Progenitor cell of endocrine pancreas (in vitro differentiated cells): ENCODE measurements at places on chromosomes 1 and 21. TPM values are rescaled to one million over a fixed set of nuclear protein-coding genes. Genes with fewer than 3 reads are reported as not detected.
A peak's percentile ranks its signal among the peaks of the same experiment; 100 is the strongest.

Gene HEYL
- 4.3 and 5.2 TPM in 2 replicates for total RNA-seq

DNA sequence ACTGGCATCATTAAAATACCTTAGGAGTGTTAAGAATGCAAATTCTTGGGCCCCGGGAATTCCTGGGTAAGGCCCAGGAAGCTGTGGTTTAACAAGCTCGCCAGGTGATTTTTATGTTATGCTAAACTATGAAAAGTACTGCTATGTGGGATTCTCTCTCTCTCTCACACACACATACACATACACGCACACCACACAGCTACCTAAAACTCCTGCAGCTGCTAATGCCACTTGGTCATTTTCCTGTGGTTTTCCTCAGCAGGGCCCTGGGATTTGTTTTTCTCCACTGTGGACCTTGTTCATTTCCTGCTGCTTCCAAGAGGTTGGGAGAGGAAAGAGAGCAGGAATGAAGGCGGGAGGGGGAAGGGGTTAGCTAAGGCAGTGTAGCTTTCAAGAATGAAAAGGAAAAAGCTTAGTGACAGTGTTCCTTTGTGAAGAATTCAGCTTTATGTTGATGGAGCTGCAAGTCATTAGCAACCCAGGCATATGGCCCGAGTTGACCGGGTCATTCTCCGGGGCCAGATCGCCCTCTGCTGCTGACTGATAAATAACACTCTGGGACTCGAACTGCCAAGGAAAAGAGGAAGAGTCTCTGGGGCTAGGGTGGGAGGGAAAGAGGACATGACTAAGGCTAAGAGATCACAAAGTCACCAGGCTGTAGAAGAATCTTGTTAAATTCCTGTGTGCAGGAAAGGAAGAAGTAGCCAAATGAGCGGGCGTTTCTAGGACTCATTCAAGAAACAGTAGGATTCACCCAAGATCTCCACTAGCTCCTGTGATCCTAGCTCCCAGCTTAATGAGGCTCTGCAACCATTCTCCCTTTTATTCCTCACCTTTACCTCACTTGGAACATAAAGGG, 30.5 kb upstream of the LRIG2 start:
- no peaks in the 10 kb centered on the region for H3K36me3 ChIP-seq
- no peaks in the 10 kb centered on the region for H3K27me3 ChIP-seq
- peaks cover 27% of the 10 kb centered on the region for H3K4me1 ChIP-seq
- no peak overlapping the region for H3K4me3 ChIP-seq
- H3K27ac ChIP-seq: peak overlapping the region; percentile 87

Gene ATP6V1G3
- total RNA-seq: not detected in 2 replicates

DNA sequence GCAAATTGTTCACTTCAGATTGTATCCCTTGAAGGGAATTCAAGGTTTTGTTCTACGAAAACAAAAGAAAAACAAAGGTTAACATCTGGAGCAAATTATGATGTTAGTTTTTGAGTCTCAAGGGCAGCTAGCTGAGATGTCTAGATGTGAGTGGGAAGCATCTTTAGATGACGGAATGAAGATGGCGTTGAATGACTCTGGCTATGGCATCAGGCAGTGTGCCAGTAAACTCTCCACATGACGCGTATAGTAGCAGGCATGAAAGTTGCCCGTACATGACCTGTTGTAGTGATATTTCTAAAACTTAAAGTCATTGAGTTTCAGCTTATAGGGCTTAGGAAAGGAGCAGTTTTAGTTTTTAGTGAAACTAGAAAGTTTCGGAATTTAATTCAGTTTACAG, 12.3 kb upstream of the SDC3 start:
- no peak for DNase-seq
- H3K36me3 ChIP-seq: no peaks in the 10 kb centered on the region
- peaks cover 3% of the 10 kb centered on the region for H3K4me1 ChIP-seq
- H3K4me3 ChIP-seq: no peak overlapping the region

Gene BGLAP
- 4.8 and 5.8 TPM in 2 replicates for total RNA-seq

GRCh38 chr1:111513410-111514020, 10.1 kb upstream of the ADORA3 start:
- no peak overlapping the region for H3K4me3 ChIP-seq
- H3K27me3 ChIP-seq: no peaks in the 10 kb centered on the region

Gene CR1
- 0.11 and 0.41 TPM in 2 replicates for total RNA-seq

- no peak for DNase-seq
- peaks cover 29% of the 10 kb centered on the region for H3K27me3 ChIP-seq
- no peaks in the 10 kb centered on the region for H3K4me1 ChIP-seq
- no peak overlapping the region for H3K4me3 ChIP-seq
- no peaks in the 10 kb centered on the region for H3K36me3 ChIP-seq
- no peak overlapping the region for H3K27ac ChIP-seq
Observed at GRCh38 chr1:6747674-6748073, 37.6 kb upstream of the CAMTA1 start.

- DNase-seq: no peak
- no peak overlapping the region for H3K27ac ChIP-seq
- H3K36me3 ChIP-seq: peaks cover 3% of the 10 kb centered on the region
- no peaks in the 10 kb centered on the region for H3K27me3 ChIP-seq
- no peaks in the 10 kb centered on the region for H3K4me1 ChIP-seq
- no peak overlapping the region for H3K4me3 ChIP-seq
Observed at GRCh38 chr1:55803429-55803828, 588.3 kb upstream of the USP24 start.

DNA sequence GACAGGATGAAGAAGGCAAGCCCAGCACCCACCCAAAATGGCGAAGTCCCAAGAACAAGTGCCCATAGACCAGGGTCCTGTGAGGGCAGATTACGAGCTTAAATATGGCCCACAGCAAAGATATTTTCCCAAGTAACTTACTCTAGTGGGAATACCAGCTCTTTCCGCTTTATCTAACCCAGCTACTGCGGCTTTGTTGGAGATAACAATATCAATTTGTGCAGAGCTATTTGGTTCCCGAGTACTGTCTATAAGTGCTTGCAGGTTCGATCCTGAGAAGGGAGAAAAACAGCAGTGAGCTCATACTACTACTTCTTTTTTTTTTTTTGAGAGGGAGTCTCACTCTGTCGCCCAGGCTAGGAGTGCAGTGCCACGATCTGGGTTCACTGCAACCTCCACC, 14.3 kb upstream of the DNAJC28 start:
- no peak overlapping the region for H3K27ac ChIP-seq
- no peak overlapping the region for H3K4me3 ChIP-seq
- peaks cover 35% of the 10 kb centered on the region for H3K36me3 ChIP-seq
- H3K4me1 ChIP-seq: no peaks in the 10 kb centered on the region
- no peaks in the 10 kb centered on the region for H3K27me3 ChIP-seq

- no peaks in the 10 kb centered on the region for H3K36me3 ChIP-seq
- DNase-seq: no peak
- H3K4me1 ChIP-seq: peaks cover 13% of the 10 kb centered on the region
- H3K4me3 ChIP-seq: no peak overlapping the region
Observed at GRCh38 chr1:15178571-15179484, 25.3 kb downstream of the TMEM51 start.

Gene ADAM30
- total RNA-seq: not detected in 2 replicates

DNA sequence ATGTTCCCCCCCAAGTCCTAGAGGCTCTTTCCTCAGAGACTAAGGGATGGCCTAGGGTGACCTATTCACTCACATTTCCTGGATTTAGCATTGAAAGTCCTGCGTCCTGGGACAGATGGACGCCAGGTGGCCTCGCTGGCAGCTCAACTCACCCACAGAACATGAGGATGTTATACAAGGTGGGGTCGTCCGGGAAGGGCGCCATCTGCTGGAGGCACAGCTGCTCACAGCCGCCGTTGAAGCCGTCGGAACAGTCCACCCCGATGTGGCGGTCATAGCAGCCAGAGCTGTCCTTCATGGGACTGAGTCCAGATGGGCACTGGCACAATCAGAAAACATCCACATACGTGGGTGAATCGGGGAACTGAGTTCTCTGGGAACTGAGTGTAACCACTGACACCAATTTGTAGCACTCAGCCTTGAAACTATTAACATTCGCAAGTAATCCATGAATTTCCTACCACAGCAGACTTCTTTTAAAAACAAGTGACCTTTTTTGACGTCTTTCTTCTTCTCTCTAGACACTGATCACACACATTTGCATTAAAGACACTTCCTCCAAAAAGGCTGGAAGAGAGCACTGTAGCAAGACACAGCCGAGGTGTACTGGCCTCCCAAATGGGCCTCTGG, 215.4 kb downstream of the ASTN1 start:
- H3K4me1 ChIP-seq: peaks cover 5% of the 10 kb centered on the region
- H3K36me3 ChIP-seq: no peaks in the 10 kb centered on the region
- no peak overlapping the region for H3K27ac ChIP-seq
- peaks cover 21% of the 10 kb centered on the region for H3K27me3 ChIP-seq
- peak; percentile 67 for DNase-seq

GRCh38 chr1:33260439-33260838, 4.1 kb downstream of the ZNF362 start:
- peak overlapping the region; percentile 34 for H3K4me3 ChIP-seq
- peaks cover 5% of the 10 kb centered on the region for H3K36me3 ChIP-seq
- H3K27ac ChIP-seq: peak overlapping the region; percentile 31
- H3K4me1 ChIP-seq: peaks cover 27% of the 10 kb centered on the region

- no peaks in the 10 kb centered on the region for H3K36me3 ChIP-seq
- H3K4me1 ChIP-seq: no peaks in the 10 kb centered on the region
- H3K27ac ChIP-seq: no peak overlapping the region
- no peak for DNase-seq
- H3K27me3 ChIP-seq: peaks cover 48% of the 10 kb centered on the region
- H3K4me3 ChIP-seq: no peak overlapping the region
Observed at GRCh38 chr1:18145851-18146618, 38.4 kb downstream of the IGSF21 start.

Gene CNKSR1
- total RNA-seq: 52.0 and 52.1 TPM in 2 replicates

Gene MAP3K21
- 13.1 and 13.9 TPM in 2 replicates for total RNA-seq

- H3K27ac ChIP-seq: no peak overlapping the region
- H3K27me3 ChIP-seq: peaks cover 38% of the 10 kb centered on the region
- no peaks in the 10 kb centered on the region for H3K4me1 ChIP-seq
- no peak overlapping the region for H3K4me3 ChIP-seq
- peaks cover 2% of the 10 kb centered on the region for H3K36me3 ChIP-seq
- peak; percentile 11 for DNase-seq
Observed at GRCh38 chr1:90133133-90133532, 138.2 kb downstream of the ZNF326 start.

GRCh38 chr1:25094995-25095394, 137.3 kb downstream of the SYF2 start:
- H3K4me3 ChIP-seq: no peak overlapping the region
- peaks cover 25% of the 10 kb centered on the region for H3K27me3 ChIP-seq
- peaks cover 3% of the 10 kb centered on the region for H3K4me1 ChIP-seq
- DNase-seq: no peak

GRCh38 chr21:26246073-26246472, 75.5 kb upstream of the APP start:
- H3K36me3 ChIP-seq: no peaks in the 10 kb centered on the region
- H3K27me3 ChIP-seq: no peaks in the 10 kb centered on the region
- no peak overlapping the region for H3K27ac ChIP-seq
- H3K4me3 ChIP-seq: no peak overlapping the region

Gene GJB5
- not detected in 2 replicates for total RNA-seq

DNA sequence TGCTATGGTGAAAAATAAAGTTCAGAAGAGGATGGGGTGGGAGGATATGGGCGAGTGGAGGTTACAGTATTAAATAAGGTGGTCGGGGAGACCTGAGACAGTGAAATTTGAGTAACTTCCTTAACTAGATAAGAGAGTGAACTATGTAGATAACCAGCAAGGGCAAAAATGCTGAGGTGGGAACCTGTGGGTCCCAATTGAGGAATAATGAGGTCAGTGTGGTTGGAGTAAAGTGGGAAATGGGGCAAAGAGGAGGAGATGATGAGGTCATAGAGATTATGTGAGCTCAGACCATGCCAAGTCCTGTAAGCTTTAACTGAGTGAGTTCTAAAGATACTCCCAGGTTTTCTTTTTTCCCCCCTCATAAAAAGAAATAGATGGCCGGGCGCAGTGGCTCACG, 614.6 kb upstream of the PLXNA2 start:
- H3K4me3 ChIP-seq: no peak overlapping the region
- no peak for DNase-seq
- no peaks in the 10 kb centered on the region for H3K27me3 ChIP-seq
- no peak overlapping the region for H3K27ac ChIP-seq
- H3K36me3 ChIP-seq: peaks cover 1% of the 10 kb centered on the region
- no peaks in the 10 kb centered on the region for H3K4me1 ChIP-seq

DNA sequence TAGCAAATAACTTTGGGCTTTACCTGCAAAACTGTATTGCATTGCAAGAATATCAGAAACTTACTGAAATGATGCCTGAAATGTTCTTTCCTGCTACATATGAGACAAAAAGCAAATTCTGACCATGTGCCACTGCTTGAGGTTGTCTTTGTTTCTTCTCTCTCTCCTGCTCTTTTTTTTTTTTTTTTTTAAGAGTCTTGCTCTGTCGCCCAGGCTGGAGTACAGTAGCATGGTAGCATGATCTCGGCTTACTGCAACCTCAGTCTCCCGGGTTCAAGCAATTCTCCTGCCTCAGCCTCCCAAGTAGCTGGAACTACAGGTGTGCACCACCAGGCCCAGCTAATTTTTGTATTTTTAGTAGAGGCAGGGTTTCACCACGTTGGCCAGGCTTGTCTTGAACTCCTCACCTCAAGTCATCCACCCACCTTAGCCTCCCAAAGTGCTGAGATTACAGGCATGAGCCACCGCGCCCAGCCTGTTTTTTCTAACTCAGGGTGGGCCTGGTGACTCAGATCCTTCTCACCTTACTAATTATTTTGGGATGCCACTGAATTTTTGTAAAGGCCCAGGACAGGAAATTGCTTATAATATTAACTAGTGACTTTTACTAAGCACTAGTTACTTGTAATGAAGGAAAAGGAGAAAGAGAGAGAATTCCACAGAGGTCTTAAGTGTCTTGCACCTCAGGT, 35.9 kb downstream of the DNASE2B start:
- H3K27ac ChIP-seq: no peak overlapping the region
- peaks cover 13% of the 10 kb centered on the region for H3K36me3 ChIP-seq
- H3K27me3 ChIP-seq: no peaks in the 10 kb centered on the region
- H3K4me3 ChIP-seq: no peak overlapping the region
- no peak for DNase-seq

- H3K36me3 ChIP-seq: no peaks in the 10 kb centered on the region
- DNase-seq: no peak
- no peaks in the 10 kb centered on the region for H3K27me3 ChIP-seq
- H3K4me1 ChIP-seq: no peaks in the 10 kb centered on the region
- no peak overlapping the region for H3K27ac ChIP-seq
Observed at GRCh38 chr1:231580874-231581273, 45.7 kb upstream of the DISC1 start.

DNA sequence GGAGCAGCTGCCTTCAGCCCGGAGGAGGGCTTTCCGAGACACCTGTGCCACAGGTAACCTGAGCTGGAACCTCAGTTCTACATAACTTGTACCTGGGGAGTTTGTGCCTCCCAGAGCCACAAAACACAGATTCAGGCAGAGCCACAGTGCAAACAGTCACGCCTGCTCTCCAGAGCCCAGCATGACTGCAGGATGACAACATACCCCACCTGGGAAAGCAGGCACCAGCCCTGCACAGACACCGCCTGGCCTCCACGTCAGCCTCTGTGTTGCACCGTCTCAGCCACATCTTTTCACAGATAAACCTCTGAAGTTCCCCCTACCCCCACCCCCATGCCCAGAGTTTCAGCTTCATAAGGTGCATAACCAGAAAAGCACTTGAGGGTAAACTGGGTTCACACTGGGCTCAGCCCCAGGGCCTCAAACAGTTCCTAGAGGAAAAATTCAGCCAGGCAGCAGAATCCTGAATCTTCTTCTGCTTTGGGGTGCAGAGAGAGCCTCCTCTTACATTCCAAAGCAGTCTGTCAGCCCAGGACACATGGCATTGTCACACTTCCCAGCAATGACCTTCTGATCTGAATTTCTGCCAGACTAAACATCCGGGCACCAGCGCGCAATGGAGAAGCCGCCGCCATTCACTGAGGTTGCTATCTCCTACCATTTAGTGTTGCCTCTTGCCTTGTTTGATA, 229.5 kb downstream of the TOMM20 start:
- no peaks in the 10 kb centered on the region for H3K27me3 ChIP-seq
- H3K27ac ChIP-seq: peak overlapping the region; percentile 71
- H3K36me3 ChIP-seq: no peaks in the 10 kb centered on the region
